ENCODE measurements at places on chromosomes 1 and 21.

- DNase-seq: peak; percentile 24
Measured at GRCh38 chr21:37220433-37220980, 46.6 kb downstream of the VPS26C start.

- DNase-seq: peak; percentile 12
Measured at GRCh38 chr1:103230061-103230460, 121.7 kb upstream of the COL11A1 start.

DNA sequence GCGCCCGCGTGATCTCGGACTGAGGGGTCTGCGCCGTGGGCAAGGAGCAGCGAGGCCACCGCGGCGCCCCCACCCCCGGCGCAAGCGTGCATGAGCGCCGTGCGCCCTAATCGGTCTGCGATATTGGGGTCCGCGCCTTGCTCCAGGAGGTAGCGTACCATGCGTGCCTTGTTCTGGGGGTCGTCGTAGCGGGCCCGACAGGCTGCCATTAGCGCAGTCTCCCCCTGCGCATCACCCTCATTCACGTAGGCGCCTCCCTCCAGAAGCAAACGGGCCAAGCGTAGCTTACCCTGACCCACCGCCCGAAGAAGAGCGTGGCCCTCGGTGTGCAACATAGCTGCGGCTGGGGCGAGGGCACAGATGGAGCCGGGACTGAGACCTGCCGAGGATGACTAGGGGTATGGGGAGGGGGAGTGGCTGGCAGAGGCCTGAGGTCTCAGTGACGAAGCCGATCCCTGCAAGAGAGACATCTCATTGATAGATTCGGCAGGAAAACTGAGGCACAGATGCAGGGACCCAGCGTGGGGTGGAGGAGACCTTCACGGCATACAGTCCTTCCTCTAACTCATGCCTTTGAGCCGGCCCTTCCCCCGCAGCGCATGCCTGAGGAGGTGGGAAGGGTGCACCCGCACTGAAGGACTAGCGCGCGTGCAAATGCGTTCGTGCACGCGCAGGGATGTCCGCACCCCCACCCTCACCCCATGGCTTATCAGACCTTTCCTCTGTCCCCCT lies 2.8 kb downstream of the ANKRD34A start:
- DNase-seq: peak; percentile 48

GRCh38 chr1:31583995-31584868 lies 7.9 kb downstream of the TINAGL1 start:
- DNase-seq: peak; percentile 71

DNA sequence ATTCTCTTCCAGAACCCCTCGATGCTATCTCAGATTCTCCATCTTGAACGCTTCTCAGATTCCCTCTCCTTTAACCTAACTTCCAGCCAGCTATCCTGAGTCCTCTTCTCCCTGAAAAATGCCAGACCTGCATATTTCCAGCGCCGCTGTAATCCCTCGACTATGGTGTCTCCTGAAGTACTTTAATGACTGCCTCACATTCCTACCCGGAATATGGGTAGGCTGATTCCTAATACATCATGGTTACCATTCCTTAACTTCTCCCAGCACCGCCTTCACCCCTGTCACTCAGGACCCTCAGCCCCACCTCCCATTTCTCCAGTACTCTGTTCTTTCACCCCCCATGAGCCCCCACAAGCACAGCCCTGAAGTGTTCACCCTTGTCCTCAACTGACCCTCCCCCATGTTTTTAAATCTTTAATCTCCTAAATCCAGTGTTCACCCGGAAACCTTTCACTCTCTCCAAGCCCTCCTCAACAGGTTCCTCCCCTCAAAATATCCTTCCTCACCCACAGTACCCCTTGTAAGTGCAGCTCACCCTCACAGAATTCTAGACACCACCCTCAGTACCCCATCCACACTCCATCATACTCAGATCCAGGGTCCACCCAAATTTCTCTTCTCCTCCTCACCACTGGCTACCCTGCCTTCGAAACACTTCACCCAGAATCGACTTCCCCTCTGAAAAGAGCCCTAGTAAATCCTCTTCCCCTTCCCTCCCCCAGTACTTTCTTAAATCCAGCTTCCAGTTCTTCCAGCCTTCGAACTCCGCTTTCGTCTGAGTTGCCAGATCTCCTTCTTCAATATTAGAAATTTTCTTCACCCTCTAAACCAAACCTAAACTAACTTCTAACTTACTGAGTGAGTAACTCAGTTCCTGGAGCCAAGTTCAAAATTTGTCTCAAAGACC lies 922 bp downstream of the CPT2 start:
- DNase-seq: no peak

GRCh38 chr1:54518489-54518888 lies 29.5 kb upstream of the ACOT11 start:
- no peak for DNase-seq

DNA sequence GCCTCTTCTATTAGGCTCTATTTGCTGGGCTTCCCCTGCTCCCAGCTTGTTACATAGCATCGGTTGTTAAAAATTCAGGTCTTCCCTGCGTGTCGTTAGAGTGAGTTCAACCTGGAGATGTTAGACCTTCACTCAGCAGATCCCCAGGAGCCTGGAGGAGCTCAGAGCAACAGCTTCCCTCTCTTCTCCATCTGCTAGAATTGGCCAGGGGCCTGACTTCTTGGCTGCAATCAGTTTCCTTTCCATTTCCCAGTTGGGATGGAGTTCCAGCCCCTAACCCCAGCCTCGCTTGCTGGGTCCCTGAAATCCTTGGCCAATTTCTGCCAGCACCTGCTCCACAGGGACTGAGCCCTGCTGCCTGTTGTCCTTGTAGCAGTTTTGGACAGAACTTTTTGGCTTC lies 55.9 kb downstream of the MT1HL1 start:
- no peak for DNase-seq

GRCh38 chr1:37593726-37594125 lies 2.0 kb downstream of the GNL2 start:
- DNase-seq: no peak

DNA sequence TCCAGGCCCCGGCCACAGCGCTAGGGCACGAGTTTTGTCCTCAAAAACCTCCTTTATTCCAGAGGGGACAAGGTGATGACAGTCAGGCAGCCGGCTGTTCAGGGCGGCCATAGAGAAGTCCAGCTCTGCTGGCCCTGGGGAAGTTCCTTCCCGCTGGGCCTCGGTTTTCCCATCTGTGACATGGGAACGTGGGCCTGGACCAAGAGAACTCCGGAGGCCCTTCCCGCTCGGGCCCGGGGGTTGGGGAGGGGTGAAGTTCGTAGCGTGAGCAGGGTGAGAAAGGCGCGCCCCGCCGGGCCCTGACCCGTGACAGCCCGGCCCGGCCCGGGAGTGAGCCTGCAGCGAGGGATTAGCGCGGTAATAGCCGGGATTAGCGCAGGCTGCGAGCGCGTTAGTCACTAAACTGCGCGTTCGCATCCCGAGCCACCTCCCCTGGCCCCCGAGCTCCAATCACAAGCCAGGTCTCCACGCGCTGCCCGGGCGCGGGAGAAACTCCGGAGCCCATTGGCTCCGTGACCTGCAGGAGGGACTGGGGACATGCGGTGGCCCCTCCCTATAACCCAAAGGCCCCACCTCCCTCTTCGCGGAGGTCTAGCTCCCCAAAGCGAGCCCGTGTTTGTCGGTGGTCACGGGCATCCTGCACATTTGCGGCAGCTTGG lies 29.8 kb upstream of the PADI2 start:
- DNase-seq: peak; percentile 56
